CD4-positive, alpha-beta T cell (primary cell): ENCODE measurements at places on chromosomes 7 and 10. TPM values are rescaled to one million over a fixed set of nuclear protein-coding genes. Genes with fewer than 3 reads are reported as not detected.

- DNase-seq, result no peak
Measured at GRCh38 chr10:22856444-22857074, 71.3 kb upstream of the ARMC3 start.

- no peak for DNase-seq
Measured at GRCh38 chr10:63671317-63671937, 150.2 kb downstream of the REEP3 start.

- DNase-seq, result no peak
Measured at GRCh38 chr10:77226452-77226851, 411.2 kb downstream of the KCNMA1 start.

DNA sequence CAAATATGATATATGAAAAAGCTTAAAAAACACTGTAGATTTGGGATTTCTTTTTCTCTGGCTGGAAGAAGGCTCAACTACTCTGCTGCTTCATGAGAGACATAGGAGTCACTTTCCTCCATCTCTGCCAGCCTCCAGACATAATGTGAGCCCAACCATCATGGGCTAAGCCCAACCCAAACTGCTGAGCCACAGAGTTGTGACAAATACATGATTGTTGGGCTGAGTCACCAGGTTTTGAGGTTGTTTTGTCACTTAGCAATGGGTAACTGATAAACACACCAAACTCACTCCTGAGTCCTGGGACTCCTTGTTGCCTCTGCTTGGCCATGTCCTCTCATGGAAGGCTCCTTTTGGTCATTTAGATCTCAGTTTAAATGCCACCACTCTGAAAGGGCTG, 381.8 kb upstream of the FZD8 start:
- DNase-seq, result no peak

DNA sequence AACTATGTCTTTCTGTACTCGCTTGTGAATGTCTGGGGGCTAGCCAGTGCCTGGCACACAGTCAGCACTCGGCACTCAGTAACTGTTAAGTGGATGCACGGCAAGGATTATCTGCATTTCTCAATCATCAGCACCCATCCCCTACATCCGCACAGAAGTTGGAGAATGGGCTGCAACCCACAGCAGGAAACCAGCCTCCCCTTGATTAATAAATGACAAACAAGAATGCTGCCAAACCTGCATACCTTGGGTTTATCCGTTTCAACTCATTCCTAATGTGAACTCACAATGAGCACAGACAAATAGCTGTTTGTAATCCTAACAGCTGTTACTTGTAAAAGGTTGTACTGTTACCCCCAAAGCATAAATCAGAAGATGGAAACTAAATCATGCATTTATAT, 28.9 kb downstream of the PPP1R3C start:
- no peak for DNase-seq

GRCh38 chr7:1569016-1569415, 816 bp downstream of the PSMG3 start:
- no peak for DNase-seq

GJD4 gene
- total RNA-seq, result not detected
